ENCODE measurements at places on chromosomes 4 and X.

GRCh38 chrX:100591256-100592051 is 6.7 kb downstream of the TNMD start:
- no peak for DNase-seq

DNA sequence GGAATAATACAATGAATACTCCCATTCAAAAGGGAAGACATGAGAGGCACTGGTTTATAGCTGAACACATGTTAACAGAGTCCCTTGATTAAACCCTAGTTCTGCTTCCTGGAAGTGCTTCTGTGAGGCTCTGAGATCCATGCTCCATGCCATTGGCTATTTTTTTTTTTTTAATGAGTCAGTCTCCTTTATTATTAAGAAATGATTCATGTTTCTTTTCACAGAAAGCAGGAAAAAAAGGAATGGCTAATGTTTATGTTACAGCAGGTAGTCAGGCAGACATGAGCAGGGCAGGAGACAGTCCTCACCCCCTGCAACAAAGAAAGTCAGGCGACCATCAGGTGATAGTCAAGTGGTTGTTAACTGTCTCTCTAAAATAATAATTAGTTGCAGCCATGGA is 598.7 kb downstream of the EPHA5 start:
- no peak for DNase-seq

DNA sequence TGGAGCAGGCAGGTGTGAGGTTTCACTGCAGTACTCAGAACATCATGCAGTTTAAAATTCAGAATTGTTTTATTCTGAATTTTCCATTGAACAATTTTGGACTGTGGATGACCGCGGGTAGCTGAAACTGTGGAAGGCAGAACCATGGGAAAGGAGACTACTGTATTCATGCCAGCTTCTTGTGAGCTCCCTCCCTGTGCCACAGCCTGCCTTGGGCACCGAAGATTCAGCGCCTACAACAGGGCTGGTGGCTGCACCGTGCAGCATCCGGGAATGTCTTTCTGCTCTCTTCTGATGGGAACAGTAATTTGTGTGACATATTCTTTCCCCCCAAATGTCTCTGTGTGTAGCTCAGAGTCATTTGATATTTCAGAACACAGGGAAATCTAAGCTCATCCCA is 118.5 kb upstream of the NKX1-1 start:
- no peak for DNase-seq

DNA sequence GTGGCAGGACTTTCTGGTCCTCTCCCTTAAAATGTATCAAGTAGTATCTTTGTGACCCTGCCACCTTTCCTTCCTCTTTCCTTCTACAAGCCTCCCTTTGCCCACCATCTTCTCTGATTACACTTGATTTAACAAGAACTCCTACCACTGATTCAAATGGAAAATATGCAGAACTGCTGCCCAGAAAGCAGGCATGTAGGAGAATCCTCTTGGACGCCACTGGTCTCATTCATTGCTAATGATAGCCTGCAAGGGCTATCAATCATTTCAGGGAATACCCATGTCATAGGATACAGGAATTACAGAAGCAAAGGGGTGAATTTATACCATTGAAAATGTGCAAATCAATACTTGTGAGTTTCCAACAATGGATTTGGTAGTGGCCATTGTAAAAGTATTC is 294.6 kb upstream of the NRK start:
- no peak for DNase-seq

DNA sequence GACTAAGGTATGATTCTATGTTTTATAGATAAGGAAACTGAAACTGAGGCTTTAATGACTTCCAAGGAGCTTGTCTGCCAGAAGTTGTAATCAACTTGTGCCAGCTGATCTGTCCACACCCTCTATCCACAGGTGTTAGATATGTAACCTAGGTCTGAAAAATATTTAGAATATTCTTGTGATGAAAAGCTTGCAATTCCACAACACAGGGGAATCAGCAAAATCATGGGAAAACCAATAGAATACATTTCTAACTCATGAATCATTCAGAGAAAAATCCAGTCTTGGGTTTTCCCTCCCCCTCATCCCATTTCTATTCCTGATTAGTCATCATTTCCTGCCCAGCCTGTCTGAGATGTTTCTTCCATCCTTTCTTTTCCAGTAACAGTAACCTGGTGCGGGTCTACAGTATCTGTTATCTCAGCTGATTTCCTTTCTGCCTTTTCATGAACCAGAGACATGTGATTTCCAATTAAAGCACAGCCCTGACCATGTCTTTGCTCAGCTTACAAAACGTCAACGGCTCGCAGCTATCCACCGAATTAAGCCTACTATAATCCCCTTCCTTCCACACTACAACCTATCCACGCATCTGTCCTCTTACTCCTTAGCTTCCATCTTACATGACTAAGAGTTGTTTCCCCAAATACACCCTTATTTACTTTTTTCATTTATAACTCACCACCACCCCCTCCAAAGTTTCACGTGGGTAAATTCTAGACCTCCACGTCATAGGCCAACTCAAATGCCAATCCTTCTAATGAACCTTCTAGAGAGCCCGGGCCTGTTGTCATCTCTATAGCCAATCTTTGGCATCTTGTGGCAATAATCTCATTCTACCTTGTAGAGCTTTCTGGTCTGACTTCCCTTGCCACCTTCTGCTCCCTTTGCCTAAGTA is 961 bp upstream of the NOCT start:
- DNase-seq: no peak

- no peak for DNase-seq
Observed at GRCh38 chr4:87657525-87657924, 7.4 kb downstream of the DMP1 start.

GRCh38 chr4:149702414-149703293 is 113.0 kb downstream of the IQCM start:
- no peak for DNase-seq

DNA sequence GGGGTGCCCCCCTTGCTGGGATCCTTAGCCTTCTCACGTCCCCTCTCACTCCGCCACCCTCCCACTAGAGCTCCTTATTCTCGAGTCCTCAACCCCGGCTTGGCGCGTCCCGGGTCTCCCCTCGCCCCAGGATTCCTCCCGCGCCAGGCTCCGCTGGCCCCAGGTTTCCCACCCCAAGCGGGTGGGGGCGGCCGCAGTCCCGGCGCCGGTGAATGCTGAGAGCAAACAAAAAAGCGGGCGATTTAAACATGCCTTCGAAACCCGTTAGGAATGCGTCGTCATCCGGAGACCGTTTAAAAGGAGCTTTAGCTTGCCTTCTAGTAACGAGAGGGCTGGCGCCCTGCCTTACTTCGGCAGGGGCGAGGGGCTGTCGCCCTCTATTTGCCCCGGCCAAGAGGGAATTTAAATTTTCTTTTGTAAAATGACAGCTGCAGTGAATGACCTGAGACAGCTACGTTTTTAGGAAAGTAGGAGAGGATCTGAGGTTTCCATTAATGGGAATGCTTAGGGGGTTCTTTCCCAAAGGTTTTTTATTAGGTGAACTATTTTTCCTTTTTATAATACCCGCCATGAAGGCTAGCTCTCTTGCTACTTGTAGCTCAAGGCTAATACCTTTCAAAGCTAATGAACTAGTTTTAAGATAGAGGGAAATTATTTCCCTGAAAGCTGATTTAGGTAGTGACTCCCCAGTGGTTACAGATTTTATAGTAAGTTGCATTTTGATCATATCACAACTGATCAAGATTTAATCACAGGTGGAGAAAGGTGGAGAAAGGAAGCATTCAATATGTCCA is 3.1 kb downstream of the JADE1 start:
- no peak for DNase-seq

- peak; percentile 6 for DNase-seq
Observed at GRCh38 chr4:9762823-9763475, 18.5 kb upstream of the DRD5 start.

GRCh38 chr4:155722336-155722735 is 36.5 kb upstream of the GUCY1B1 start:
- no peak for DNase-seq

DNA sequence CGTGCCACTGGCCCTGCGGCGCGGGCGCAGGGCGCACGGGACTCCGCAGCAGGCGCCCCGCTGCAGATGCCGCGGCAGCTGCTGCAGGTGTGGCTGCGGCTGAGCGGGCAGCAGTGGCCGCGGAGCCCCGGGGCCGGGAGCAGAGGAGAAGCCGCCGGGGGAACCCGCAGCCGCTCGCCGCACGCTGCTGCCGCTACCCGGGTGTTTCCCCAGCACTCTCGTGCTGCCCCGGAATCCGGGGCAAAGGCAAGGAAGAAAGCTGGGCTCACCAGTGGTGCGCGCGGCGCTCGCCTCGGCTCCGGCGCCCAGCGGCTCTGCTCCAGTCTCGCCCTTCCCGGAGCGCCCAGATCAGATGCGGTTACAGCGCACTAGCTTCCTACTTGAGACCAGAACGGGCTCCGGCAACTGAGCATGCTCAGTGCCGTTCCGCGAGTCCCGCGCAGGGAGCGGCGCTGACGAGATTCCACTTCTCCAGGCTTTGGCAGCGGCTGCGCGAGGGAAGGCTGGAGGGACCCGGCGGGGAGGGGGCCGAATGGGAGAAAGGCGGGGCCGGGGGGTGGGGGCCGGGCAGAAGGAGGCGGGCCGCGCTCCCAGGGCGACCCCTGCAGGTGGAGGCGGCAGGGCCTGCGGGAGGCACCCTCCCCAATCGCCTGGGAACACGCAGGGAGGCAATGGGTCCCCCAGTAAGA is at the start of gene APBB2:
Gene APBB2, minus strand, starts transcription at position 407 of the 689 bp plus-strand sequence. CDS start 181,288 bp downstream, outside the sequence.
- DNase-seq: peak; percentile 78

- no peak for DNase-seq
Observed at GRCh38 chr4:128364565-128364964, 77.0 kb upstream of the PGRMC2 start.

- DNase-seq: no peak
Observed at GRCh38 chr4:67684839-67685531, 16.0 kb downstream of the UBA6 start.

- no peak for DNase-seq
Observed at GRCh38 chr4:62835631-62836030, 1573.6 kb downstream of the TECRL start.

GRCh38 chr4:26351685-26352084 is 30.9 kb downstream of the RBPJ start:
- DNase-seq: no peak

DNA sequence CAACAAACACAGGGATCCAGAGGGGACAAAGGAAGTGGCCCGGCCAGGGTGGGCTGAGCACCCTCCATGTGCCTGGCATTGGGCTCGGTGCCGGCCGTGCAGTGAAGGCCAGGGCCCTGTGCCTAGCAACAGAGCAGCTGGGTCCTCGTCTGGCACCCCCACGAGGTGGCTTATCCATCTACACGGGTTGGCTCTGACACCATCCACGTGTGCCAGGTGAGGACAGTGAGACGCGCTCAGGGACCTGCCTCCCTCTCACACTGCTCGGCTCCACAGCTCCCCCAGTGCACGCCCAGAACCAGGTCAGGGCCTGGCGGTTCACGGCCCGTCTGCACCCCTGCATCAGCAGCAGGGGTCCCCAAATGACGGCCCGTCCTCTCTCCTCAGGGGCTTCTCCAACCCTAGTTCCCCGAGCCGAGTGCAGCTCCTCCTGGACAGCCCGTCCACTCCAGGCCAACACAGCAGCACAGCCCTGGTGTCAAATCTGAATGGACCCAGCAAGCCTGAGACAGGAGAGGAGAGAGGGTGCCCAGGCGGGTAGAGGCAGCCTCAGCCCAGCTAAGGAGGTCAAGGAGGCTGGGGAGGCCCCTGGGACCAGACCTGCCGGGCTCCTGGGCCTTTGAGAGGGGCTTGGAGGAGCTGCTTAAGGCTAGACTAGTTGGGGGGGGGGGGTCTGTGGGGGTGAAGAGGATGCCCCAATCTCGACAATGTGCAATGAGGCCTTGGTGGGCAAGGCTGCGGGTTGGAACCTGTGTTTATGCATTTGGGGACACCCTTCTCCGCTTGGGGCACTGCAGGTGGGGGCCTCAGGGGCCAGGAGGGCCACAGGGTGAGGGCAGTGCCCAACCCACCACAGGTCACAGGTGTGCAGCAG is 113.6 kb downstream of the FAM53A start:
- no peak for DNase-seq

GRCh38 chr4:107255596-107255995 is 219.5 kb upstream of the DKK2 start:
- DNase-seq: no peak

Measured in NCI-H524 treated with DMSO at 0.1 percent for 48 hours (cell line).